Bronchial smooth muscle cell (primary cell): ENCODE measurements at places on chromosomes 13 and 19. TPM values are rescaled to one million over a fixed set of nuclear protein-coding genes. Genes with fewer than 3 reads are reported as not detected.

PEAK3 gene
- not detected in 2 replicates for total RNA-seq

APOC1 gene
- 0.69 and 0.79 TPM in 2 replicates for total RNA-seq

KLK13 gene
- not detected in 2 replicates for total RNA-seq

CEACAM8 gene
- not detected in 2 replicates for total RNA-seq

RDH8 gene
- total RNA-seq: not detected in 2 replicates

SIAH3 gene
- total RNA-seq: not detected in 2 replicates

TNFSF13B gene
- total RNA-seq: 4.9 and 5.5 TPM in 2 replicates

C5AR1 gene
- total RNA-seq: 0.16 and 0.17 TPM in 2 replicates

GRIN2D gene
- total RNA-seq: 0.17 and 0.63 TPM in 2 replicates

EPSTI1 gene
- total RNA-seq: 2.0 and 2.4 TPM in 2 replicates

CGB8 gene
- total RNA-seq: not detected in 2 replicates

LRRC8E gene
- total RNA-seq: 4.2 and 5.8 TPM in 2 replicates

ZNF585A gene
- total RNA-seq: 4.6 and 8.0 TPM in 2 replicates

KLK3 gene
- 0.09 TPM in 1 of 2 replicates, not detected in the other for total RNA-seq

PRR22 gene
- total RNA-seq: 0.09 and 0.16 TPM in 2 replicates

AZU1 gene
- total RNA-seq: 0.16 TPM in 1 of 2 replicates, not detected in the other

RFPL4AL1 gene
- not detected in 2 replicates for total RNA-seq

TTYH1 gene
- total RNA-seq: under 0.01 TPM in 1 of 2 replicates, not detected in the other

KASH5 gene
- not detected in 2 replicates for total RNA-seq

IGSF23 gene
- not detected in 2 replicates for total RNA-seq
